ENCODE measurements at places on chromosomes 7 and 10. TPM values are rescaled to one million over a fixed set of nuclear protein-coding genes. Genes with fewer than 3 reads are reported as not detected.

Gene STEAP4
- 0.23 TPM for polyA plus RNA-seq

Gene CYP3A7
- polyA plus RNA-seq = 1.2 TPM

Gene SOSTDC1
- 47.8 TPM for polyA plus RNA-seq

Gene CLDN4
- 56.5 TPM for polyA plus RNA-seq

Gene FXYD4
- polyA plus RNA-seq = not detected
